ENCODE measurements at places on chromosomes 12 and 14.

DNA sequence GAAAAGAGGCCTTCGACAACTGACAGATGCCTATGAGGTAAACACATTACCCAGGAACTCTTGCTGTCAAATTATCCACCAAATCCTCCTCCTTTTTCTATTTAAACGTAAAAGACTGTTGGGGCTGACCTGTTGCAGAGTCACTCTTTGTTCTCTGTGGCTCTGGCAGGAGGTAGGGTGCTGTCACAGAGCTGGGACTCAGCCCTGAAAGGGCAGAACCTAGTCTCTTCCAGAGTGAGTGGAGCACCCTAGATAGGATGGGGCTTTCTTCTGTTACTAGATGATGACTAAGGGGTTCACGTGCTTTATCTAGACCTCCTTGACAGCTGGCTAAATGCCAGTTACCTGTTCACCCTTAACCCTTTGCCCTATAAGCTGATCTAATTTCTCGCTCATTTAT, 25.7 kb downstream of the FNTB start:
- no peak for DNase-seq

GRCh38 chr12:47391566-47391965, 311.8 kb upstream of the AMIGO2 start:
- no peak for DNase-seq

- DNase-seq: no peak
These were observed 95.9 kb downstream of the PUS7L start for GRCh38 chr12:43662736-43663135.

GRCh38 chr14:34256223-34256622, 205.8 kb downstream of the SPTSSA start:
- no peak for DNase-seq

- DNase-seq: no peak
These were observed 40.6 kb downstream of the ACTN1 start for GRCh38 chr14:68938271-68939150.

DNA sequence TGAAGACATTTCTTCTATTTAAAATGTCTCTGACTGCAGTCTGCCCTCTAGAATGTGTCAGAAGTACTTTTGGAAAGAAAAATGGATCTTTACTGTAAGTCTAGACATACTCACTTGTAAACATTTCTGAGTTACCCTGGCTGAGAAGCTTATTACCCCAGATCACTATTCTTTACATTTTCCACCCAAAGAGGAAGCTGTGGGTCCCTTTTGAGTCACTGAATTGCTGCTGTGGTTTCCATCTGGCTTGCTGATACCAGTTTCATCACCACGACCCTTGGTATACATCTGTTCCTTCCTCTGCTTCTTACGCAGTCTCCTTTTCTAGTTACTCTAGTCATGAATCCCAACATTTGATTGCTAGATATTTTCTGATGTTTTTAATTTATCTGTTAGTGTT, 20.2 kb upstream of the CLEC4D start:
- peak; percentile 93 for DNase-seq

All from inflammatory macrophage treated with lipopolysaccharide for 1 hour (primary cell).